GM04504 (cell line): ENCODE measurements at places on chromosomes 6 and 20.

GRCh38 chr6:127439718-127440117, 19.5 kb downstream of the KIAA0408 start:
- no peak for DNase-seq

DNA sequence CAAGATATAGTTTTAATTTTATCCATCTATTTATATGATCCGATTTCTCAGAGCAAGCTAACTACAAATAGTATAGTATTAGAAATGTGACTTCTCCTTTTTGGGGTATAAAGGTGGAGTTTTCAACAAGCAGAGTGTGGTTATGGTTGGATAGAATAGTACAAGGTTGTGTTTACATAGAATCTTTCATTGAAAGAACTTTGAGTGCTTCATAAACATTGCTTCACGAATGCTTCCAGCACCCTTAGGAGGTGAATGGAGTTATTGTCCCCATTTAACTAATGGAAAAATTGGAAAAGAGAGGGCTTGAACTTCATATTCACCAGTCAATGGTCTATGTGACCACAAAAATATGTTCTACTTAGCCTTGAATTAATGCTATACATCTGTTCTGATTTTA, 134.1 kb upstream of the CITED2 start:
- no peak for DNase-seq

DNA sequence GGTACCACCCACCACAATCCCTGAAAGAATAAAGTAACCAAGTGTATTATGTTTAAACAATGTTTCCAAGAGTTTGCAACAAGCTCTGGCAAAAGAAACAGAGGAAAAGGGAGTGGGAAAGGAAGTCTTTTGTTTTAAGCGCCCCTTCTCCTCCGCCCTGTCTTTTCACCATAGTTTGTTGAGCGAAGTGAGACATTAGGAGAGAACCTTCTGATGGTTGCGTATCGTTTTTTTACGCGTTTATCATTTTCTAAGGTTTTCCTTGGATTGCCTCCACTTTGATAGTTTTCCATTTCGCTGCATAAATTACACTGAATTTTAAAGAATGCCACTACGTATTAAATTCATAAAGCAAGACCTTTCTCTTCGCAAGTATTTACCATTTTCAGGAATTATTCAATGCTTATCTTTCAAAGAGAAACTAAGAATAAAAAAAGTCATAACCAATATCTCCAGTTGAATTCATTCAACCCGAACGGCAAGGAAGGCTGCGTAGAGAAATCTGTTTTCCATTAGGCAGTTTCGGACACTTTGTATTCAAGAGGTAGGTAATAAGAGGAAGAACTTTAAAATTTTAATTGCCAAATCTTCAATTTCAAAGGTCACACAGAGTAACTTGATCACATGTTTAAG, 920 bp upstream of the EPHA7 start:
- no peak for DNase-seq

DNA sequence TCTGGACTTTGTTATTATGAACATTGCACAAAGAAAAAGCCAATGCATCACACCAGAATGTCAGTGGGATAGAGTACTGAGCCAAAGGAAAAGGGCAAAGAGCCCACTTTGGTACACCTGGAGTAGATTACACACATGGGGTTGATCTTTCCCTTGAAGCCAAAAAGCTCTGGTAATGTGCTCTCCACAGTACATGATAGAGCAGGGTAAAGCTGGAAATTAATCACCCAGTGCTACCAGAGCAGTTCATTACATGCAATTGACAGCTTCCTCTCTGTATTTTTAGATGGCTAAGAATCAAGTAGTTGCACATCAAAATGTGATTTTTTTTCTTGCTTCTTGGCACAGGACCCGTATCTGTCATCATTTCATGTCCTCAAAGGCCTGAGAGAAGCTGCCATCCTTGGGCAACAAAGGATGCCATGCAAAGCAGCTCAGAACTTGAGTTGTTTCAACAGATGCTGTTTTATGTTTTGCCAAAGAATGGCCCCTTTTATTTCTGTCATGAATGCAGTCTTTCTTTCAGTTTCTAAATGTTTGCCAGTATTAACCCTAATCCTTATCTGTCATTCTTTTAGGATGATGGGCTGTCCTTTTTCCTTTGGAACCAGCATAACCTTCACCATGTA, 88.1 kb downstream of the HDGFL1 start:
- DNase-seq = no peak

GRCh38 chr6:33602180-33602579, 18.9 kb upstream of the ITPR3 start:
- DNase-seq = no peak

- DNase-seq = no peak
These were observed 61.6 kb downstream of the MDGA1 start for GRCh38 chr6:37636116-37636515.

GRCh38 chr6:135703621-135704020, 147.9 kb upstream of the PDE7B start:
- no peak for DNase-seq

DNA sequence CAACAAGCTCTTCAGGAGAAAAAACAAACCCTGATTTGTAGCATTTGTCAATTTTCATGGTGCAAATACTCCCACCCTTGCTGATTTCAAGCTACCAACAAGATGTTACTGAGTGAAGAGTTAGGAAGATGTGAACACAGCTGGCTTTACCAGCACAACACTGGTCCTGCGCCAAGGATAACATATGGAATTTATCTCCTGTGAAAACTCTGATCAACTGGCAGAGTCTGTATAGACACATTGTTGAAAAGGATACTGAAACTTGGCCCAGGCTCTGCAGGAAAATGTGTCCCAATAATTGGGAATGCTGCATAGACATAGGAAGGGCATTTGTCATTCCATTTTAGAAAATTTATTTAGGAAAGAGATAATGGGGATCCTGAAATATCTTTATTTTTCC, 29.0 kb downstream of the OTOR start:
- no peak for DNase-seq

GRCh38 chr6:21187485-21187884, 406.1 kb upstream of the SOX4 start:
- DNase-seq = no peak

- DNase-seq = no peak
These were observed 546.9 kb downstream of the HACE1 start for GRCh38 chr6:104312851-104313250.

DNA sequence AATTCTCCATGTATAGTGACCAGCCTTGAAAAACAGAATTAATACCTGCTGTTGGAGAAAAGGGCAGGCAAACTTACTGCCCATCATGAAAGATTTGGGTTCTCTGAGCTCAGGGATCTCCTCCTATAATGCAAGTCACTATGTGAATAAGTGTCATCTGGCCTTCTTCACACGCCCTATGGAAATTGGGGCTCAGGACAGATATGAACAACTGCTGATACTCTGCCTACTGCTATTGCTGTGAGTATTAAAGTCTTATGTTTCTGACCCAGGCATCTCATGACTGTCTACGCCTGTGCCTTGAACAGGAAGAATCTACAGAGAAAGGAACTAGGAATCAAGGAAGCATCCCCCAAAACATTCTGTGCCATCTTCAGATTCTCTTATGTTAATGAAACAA, 226.1 kb downstream of the SOD2 start:
- no peak for DNase-seq

DNA sequence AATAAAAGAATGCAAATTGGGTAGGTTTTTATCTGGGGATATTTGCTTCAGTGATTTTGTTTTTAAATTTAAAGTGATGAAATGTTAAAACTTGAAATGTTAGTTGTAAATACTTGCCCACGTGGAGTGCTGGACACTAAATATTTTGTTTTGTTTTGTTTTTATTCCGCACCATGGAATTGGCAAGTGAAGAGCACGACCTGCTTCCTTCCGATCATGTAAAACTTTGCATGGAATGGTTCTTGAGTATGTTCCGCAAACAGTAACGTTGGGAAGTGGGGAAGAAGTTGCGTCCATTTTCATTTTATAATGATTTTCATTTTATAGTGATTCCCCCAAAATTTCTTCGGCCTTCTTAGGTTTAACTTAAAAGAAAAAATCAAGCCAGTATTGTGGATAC, 765 bp downstream of the IRAK1BP1 start:
- DNase-seq = no peak

- DNase-seq = peak; percentile 58
These were observed 481.3 kb upstream of the CITED2 start for GRCh38 chr6:139855671-139856311.

GRCh38 chr6:20688710-20689500, 154.6 kb downstream of the CDKAL1 start:
- DNase-seq = no peak

GRCh38 chr6:157790548-157791160, 32.4 kb upstream of the SNX9 start:
- no peak for DNase-seq

DNA sequence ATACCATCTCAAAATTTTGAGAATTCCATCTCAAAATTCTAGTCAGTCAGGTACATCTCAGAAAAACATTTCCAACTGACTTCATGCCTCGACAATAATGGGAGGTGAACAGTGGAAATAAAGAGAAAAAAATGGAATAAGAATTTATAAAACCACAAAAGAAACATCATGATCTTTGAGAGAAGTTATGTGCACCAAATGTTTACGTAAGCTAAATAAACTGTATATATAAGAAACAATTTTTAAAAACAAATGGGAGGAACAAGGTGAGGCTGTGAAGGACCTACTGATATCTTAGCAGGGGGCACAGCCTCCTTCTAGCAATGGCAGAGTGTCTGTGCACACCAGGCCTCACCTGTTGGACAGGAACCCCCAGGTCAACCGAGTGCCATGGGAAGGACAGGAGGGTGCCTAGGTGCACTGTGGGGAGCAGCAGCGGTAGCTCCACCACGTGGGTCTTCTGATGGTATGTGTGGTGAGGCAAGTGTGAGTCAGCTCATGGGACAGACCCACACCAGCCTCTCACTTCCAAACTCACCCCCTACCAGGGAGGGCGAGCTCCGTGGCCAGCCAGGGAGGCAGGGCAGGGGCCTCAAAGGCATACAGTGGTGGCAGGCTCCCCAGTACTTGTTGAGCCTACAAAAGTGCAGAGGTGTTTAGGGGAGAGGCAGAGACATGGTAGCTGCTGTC, 23.2 kb downstream of the DIDO1 start:
- no peak for DNase-seq

DNA sequence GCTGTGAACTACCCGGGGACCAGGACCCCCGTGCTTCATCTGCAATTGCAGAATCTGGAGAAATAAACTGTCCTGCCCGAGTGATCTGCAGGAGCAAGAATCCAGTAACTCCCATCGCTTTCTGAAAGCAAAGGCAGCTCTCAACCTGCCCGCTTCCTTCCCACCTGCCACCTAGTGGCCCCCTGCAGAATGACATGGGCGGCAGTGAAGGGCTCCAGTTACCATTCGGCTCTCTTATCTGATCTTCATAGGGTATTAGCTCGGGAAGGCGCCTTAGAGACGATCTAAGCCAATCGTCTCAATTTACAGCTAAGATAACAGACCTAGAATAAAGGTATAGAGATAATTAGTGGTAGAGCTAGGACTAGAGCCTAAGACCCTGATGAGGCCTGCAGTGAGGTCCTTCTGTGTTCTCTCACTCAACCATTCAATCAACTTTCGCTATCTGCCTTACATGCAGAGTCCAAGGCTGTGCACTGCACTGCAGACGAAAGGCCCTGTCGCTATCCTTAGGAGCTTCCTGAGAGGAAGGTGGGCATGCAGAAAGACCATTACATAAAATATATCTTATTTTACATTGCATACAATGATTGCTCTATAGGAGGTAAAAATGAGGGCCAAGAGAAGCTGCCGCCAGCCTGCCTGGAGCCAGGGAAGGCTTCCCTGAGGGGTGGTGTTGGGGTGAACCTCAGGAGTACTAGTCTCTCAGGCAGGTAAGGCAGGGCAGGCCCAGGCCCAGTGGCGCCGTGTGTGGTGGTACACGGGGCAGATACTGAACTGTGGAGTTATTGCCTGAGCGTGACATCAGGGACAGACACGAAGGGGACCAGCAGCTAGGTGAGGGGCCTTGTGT, 7.1 kb upstream of the PSMG4 start:
- DNase-seq = no peak

- no peak for DNase-seq
These were observed 36.9 kb downstream of the PANK2 start for GRCh38 chr20:3925899-3926638.

- DNase-seq = no peak
These were observed 114.6 kb downstream of the VEGFA start for GRCh38 chr6:43884652-43885022.

GRCh38 chr6:12037798-12038197, 25.7 kb downstream of the HIVEP1 start:
- DNase-seq = no peak

GRCh38 chr20:63691711-63692435, 4.6 kb upstream of the TNFRSF6B start:
- no peak for DNase-seq

GRCh38 chr20:1672728-1673127, 15.1 kb upstream of the SIRPG start:
- DNase-seq = no peak

- no peak for DNase-seq
These were observed 165.4 kb upstream of the GMDS start for GRCh38 chr6:2410656-2411380.

DNA sequence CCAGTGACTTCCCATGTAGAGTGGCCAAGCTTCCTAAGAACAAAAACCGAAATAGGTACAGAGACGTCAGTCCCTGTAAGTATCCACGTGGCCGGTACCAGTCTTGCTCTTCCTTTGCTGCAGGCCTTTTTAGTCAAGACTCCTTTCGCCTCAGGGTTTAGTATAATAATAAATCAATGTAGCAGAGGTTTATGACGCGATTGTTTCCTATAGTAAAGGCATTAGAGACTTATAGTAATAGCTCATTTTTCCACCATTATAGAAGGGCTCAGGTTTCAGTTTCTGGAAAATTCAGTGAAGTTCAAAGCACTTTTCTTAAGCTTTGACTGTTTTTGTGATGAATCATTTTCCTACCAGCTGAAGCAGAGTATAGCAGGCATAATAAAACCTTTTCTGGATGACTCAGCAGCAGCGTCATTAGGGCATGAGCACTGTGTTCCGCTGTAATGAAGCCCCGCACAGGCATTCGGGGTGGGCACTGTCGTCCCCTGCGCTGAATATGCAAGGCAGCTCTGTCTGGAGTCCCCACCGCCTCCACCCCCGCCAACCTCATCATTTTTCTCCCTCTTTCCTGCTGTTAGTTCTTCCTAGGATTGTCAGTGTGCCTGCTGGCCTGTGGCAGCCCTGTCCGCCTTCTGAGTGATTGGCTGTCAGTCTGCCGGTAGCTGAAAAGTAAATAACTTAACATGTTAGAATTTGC, 51.3 kb downstream of the PTPN1 start:
- peak; percentile 84 for DNase-seq
